ENCODE measurements at places on chromosomes 11 and 22.

DNA sequence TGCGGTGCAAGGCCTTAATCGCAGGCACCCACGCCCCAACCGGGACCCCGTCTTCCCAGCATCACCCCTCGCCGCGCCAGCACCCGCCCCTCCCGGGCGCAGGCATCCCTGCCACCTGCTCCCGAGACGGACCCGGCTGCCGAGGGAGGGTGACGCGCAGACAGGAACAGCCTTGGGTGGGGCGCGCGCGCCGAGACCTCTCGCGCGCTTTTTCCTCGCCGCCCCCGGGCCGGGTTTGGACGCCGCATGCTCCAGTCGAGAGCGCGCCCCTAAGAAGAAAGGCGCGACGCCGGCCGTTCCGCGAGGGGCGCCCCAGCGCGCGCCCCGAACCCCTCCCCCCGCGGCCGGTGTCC lies 504 bp downstream of the CFL1 start:
- no peak for DNase-seq

DNA sequence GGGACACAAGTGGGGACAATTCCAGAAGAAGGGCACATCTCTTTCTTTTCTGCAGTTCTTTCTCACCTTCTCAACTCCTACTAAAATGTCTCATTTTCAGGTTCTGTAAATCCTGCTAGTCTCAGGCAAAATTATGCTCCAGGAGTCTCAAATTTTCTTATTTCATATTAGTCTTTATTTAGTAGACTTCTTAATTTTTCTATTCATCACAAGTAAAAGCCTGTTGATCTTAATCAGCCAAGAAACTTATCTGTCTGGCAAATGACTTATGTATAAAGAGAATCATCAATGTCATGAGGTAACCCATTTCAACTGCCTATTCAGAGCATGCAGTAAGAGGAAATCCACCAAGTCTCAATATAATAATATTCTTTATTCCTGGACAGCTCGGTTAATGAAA lies at the start of gene MS4A2:
Gene MS4A2, plus strand, starts transcription at position 301 of the 400 bp plus-strand sequence. CDS start 102 bp downstream, outside the sequence.
- no peak for DNase-seq

DNA sequence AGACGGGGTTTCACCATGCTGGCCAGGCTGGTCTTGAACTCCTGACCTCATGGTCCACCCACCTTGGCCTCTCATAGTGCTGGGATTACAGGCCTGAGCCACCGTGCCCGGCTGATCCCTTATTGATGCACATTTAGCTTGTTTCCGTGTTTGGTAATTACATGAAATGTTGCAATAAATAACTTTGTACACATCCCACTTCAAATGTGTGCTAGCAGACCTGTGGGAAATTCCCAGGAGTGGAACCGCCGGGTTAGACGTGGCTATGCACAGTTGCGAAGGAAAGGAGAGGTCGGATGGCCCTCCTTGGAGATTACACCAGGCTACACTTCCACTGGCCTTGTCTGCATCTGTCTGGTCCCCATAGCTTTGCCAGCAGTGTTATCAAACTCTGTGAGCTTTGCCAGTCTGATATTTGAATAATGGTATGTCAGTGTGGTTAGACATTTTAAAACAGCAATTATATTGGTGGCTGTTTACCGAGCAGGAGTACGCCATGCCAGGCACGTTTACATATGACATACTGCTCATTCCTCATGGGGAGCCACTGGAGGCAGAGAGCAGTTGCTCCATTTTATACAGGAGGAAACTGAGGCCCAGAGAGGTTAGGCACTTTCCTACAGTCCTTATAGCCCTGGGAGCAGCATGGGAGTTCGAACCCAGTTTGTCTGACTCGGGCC lies 27.2 kb upstream of the SYT7 start:
- DNase-seq, result no peak

DNA sequence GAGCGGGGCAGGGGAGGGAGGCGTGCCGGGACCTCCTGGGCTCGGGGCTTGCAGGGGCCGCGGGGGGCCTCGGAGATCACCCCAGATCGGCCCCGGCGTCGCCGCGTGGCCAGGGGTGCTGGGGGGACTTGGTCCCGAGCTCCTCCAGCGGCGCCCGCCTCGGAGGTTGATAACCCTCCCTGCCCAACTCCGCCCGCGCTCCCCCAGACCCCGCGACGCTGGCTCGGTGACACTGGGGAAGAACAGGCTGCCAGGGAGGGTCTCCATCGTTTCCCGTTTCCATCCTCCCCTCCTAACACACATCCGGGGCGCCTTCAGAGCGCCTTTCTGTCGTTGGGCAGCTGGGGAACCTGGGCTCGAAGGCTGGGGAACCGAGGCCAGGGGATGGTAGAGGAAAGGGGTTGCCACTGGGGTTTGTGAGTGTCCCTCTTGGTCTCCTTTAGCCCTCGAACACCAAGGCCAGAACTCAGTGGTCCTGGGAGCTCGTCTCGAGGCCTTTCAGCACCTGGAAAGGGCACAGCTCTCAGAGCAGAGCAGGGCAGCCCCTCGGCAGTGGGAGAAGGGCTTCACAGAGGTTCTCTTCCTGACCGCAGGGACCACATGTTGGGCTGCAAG lies 431 bp downstream of the SLC37A2 start:
- DNase-seq, result no peak

GRCh38 chr22:37101311-37102066 lies 8.0 kb downstream of the TMPRSS6 start:
- no peak for DNase-seq

GRCh38 chr11:111331711-111332479 lies 33.5 kb downstream of the POU2AF3 start:
- DNase-seq, result no peak

DNA sequence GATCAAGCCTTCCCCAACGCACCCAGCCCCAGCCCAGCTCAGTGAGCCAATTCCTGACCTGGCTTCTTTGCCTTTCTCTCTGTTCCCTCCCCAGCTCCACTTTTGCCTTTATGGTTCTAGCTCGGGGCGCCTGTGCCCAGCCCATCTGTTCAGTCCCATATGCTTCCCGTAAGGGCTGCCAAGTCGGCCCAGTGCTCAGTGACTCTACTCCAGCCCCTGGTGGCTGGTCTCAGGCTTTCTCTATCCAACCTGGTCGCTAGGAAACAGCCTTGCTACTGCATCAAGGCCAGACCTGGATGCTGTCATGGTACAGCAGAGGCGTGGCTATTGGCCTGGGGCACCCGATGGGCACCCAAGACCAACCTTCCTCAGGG lies 178.0 kb downstream of the DSCAML1 start:
- DNase-seq, result peak; percentile 36

DNA sequence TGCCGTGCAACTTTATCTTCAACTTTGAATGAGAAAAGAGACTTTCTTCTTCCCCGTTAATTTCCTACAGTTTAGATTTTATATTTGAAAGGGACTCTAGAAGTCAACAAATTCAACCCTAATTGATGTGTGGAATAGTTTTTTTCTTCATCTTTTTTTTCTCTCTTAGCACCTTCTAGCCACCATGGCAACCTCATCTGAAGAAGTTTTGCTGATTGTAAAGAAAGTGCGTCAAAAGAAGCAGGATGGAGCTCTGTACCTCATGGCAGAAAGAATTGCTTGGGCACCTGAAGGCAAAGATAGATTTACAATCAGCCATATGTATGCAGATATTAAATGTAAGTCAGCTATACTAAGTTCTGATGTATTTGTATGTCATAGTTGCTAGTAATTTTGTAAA lies 10.5 kb downstream of the GTF2H1 start:
- DNase-seq, result no peak

GRCh38 chr22:24500277-24500820 lies 5.2 kb downstream of the UPB1 start:
- DNase-seq, result no peak

- no peak for DNase-seq
These were observed 382.6 kb downstream of the INSC start for GRCh38 chr11:15497366-15497765.
